ENCODE measurements at places on chromosomes 4 and X.

DNA sequence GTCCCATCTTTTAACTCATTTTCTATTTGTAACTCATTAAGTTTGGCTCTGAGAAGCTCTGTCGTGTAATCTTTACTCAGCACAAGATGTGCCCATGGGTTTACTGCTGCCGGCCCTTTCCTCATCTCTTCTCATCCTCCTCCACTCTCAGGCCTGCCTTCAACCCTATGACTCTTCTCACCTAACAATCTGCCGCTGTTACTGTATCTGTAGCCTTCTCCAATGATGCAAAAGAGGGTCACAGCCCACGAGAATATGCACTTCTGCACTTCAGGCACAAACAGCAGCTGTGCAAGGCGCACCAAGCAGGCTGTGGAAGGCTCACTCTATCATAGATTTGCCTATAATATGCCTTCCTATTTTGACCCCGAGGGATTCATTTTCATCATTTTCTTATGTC, 546.5 kb upstream of the GALNTL6 start:
- no peak for DNase-seq

- no peak for DNase-seq
These were observed 75.2 kb downstream of the GABRB1 start for GRCh38 chr4:47106561-47106960.

DNA sequence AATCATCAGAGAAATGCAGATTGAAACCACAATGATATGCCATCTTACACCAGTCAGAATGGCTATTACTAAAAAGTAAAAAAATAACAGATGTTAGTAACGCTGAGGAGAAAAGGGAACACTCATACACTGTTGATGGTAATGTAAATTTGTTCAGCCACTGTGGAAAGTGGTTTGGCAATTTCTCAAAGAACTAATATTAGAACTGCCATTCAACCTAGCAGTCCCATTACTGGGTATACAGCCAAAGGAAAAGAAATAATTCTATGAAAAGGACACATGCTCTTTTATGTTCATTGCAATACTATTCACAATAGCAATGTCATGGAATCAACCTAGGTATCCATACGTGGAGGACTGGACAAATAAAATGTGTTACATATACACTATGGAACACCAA, 566.3 kb downstream of the STPG2 start:
- DNase-seq: no peak

DNA sequence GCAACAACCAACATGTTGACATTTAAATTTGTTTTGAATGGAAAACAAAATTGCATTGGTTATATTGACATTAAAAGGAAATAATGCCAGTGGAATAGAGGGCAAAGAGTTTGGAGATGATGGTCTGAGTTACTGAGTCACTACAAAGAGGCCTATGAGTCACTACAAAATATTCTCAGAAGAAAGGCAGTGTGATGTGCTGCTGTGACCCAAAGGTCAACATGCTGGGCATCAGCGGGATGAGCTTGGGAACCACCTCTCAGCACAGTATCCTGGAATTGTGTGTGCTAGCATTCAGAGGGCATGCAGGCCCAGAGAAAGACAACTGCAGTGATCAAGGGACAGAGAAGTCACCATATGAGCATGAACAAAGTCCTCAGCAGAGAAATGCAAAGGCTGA, 2.8 kb downstream of the CMC4 start:
- no peak for DNase-seq

DNA sequence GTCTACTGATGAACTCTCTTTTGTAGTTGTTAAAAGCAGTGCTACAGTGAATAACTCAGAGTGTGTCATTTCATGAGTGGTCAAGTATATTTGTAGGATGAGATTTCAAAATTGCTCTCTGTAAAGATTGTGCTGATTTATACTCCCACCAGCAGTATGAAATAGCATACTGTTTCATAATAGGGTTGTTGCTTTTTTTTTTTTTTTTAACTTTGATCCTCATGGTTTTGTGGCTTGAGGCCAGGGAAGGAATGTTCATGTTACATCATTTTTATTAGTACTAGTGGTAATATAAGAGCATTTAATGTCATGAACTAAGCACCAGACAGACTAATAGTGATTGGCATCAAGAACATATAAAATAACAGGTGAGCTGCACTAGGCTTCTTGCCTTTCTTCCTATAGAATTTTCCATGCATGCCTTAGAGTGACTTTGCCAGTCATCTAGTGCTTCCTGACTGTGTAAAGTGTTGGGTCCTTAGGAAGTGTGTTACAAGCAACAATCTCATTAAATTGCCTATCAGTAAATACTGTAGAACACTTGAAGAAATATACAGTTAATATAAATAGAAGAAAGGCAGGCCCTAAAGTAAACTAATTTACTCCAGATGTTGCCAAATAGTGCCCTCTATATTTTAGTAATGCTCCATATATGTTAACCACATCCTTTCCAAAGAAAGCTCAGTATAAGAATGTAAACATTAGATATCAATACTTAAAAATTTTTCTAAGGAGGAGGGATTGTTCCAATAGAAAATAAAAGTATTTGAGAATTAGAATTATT, 38.6 kb upstream of the MSMO1 start:
- no peak for DNase-seq

GRCh38 chr4:168095776-168096406, 3.6 kb downstream of the ANXA10 start:
- DNase-seq: no peak

- no peak for DNase-seq
These were observed 70.2 kb downstream of the SORBS2 start for GRCh38 chr4:185741795-185742194.
